Activated naive CD4-positive, alpha-beta T cell treated with anti-CD3 and anti-CD28 coated beads for 36 hours (primary cell): ENCODE measurements at places on chromosomes 13 and 19.

- DNase-seq, result peak; percentile 59
Observed at GRCh38 chr19:54178581-54179261, 5.8 kb upstream of the TMC4 start.

GRCh38 chr13:40920826-40921225 is 98.3 kb downstream of the ELF1 start:
- no peak for DNase-seq

- peak; percentile 82 for DNase-seq
Observed at GRCh38 chr13:51453207-51453958, 547 bp upstream of the INTS6 start.

DNA sequence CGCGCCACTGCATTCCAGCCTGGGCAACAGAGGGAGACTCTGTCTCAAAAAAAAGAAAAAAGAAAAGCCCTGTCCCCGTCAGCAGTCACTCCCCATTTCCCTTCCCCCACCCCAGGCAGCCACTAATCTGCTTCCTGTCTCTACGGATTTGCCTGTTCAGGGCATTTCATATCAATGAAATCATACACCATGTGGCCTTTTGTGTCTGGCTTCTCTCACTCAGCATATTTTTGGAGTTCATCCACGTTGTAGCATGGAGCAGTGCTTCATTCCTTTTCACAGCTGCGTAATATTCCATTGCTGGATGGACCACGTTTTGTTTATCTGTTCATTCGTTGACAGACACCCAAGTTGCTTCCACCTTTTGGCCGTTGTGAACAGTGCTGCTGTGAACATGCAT is 36.1 kb upstream of the KLF2 start:
- DNase-seq, result peak; percentile 35

- DNase-seq, result no peak
Observed at GRCh38 chr13:33186861-33187291, 98.7 kb downstream of the STARD13 start.

- DNase-seq, result no peak
Observed at GRCh38 chr13:44280456-44280855, 93.2 kb upstream of the SERP2 start.

DNA sequence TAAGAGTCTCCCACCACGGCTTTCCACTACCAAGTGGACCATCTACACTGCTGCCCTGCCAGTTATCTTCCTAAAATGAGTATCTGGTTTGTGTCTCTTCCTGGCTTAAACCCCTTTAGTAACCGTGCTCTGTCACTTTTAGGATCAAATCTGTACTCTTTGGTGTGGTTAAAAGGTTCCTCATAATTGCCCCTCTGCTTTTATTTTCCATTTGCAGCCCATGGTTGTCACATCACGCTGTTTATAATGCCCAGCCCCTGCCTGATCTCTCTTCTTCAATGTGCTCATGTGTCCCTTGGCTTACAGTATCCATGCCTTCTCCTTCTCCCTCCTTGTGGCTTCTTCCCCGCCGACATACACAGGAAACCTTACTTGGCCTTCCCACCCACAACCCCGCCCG is 100.1 kb downstream of the DGKH start:
- DNase-seq, result no peak

DNA sequence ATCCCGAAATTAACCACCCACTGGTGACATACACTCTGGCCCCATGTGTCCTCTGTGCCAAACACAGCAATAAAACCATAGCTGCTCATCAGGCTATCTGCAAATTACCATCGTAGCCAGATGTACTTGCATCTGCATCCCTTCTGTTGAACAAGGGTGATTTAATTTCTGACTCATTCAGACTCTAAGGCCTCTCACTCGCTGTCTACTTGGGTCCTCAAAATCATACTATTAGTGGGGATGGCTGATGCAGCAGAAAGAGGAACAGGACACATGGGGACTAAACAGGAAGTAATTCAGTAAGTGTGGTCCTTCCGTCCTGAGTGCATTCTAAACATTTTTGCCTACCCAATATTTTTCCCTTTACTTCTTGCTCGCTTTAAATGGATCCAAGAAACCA is 2275.0 kb upstream of the PCDH20 start:
- no peak for DNase-seq

- DNase-seq, result no peak
Observed at GRCh38 chr13:42924344-42924743, 67.7 kb downstream of the EPSTI1 start.

- no peak for DNase-seq
Observed at GRCh38 chr19:2663920-2664571, 38.4 kb downstream of the GNG7 start.

GRCh38 chr13:36275190-36276002 is 22.2 kb downstream of the CCDC169 start:
- DNase-seq, result peak; percentile 28

GRCh38 chr19:9535934-9536333 is 2.5 kb downstream of the ZNF426 start:
- no peak for DNase-seq

DNA sequence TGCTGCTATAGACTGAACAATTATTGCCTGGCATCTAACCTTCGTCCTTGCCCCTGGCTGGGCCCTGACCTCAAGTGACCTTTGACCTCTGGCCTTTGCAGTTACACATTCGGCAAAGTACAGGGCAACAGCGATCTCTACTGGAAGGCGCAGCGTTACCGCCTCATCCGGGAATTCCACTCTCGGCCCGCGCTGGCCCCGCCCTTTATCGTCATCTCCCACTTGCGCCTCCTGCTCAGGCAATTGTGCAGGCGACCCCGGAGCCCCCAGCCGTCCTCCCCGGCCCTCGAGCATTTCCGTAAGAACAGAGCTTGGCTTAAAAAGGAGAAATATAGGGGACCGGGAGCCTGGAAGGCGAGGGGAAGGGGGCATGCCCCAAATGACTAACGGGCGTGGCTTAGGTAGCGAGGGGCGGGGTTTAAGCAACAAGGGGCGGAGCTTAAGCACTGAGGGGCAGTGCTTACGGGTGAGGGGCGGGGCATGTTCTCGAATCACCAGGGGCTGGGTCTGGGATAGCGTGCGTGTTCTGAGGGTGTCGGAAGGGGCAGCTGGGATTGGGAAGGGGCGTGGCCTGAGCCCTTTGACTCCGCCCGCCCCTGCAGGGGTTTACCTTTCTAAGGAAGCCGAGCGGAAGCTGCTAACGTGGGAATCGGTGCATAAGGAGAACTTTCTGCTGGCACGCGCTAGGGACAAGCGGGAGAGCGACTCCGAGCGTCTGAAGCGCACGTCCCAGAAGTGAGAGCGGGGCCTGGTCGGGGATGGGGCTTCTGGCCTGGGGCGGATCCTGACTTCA is 52.7 kb downstream of the TRPM4 start:
- peak; percentile 55 for DNase-seq

DNA sequence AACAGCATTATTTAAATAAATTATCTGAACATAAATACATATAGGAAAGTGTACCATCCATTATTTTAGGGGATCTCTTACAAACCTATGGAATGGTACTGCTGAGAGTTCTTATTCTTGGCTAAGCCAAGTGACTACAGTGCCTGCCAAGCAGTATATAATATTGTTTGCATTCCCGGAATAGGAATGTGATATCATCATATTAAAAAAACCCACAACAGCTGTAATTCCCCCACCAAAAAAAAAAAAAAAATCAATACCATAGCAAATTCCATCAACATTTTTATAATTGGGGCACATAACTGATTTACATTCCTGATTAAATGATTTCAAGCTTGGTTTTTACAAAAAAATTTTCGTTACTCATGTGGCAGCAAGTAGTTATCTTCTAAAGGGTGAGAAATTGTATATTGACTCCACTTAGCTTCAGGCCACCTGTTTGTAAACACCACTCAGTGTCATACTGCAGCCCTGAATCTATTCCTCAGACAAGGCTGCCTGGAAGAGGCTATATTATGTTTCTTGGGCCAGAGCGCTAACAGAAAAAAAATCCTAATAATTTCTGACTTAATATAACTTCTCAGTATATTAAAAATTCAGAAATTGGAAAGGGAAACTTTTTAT is 278.1 kb downstream of the DNAJC15 start:
- DNase-seq, result no peak

DNA sequence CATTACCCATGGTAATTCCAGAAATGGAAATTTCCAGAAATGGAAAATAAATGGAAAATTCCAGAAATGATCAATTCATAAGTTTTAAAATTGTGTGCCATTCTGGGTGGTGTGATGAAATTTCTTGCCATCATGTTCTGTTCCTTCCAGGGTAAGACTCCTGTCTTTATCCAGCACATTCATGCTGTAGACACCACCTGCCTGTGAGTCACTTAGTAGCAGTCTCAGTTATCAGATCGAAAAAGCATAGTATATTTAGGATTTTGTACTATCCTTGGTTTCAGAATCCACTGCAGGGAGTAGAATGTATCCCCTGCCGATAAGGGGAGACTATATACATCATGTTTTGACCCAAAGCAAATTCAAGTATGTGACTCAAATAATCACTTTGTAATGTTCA is 26.7 kb upstream of the CSNK1A1L start:
- DNase-seq, result no peak

DNA sequence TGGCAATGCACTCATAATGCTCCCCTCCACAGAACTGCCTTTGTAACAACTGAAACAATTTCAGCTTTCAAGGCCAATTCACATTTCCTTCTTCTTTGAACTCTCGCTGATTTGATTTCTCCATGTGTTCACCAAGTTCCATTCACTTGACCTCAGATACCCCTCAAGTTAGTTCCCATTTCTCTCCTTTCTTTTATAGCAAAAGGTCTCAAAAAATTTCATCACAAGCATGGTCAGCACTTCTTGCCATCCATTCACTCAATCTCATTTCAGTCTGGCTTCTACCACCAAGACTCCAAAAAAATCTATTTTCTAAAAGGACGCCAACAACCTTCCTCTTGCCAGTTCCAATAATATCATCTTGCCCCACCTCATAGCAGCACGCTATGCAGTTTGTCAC is 135.7 kb downstream of the DIAPH3 start:
- no peak for DNase-seq

DNA sequence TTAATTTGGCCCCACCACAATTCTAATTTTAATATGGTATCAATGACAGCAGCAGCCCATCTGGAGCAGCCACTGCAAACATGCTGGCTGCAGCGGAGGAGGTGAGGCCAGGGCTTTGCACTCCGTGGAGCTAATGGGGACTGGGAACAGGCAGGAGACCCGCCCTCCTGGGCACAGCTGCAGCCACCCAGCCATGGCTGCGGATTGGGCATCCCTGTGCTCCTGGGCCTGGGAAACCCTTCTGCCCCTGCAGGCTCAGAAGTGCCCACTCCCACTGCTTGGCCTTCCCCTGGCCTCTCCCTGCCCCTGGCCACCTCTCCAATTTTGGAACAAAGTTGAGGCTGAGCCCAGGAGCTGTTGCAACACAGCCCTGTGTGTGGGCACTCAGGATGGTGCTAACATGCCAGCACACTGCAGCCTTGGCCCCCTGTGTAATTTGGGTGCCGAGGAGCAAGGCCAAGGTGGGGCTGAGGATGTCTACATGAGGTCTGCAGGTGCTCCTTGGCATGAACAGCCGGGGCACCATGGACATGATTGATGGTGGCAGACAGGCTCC is 123.6 kb downstream of the PCDH9 start:
- no peak for DNase-seq

GRCh38 chr13:96822895-96823294 is 171.4 kb downstream of the OXGR1 start:
- DNase-seq, result no peak

GRCh38 chr13:105519771-105520170 is 1015.7 kb downstream of the EFNB2 start:
- no peak for DNase-seq

DNA sequence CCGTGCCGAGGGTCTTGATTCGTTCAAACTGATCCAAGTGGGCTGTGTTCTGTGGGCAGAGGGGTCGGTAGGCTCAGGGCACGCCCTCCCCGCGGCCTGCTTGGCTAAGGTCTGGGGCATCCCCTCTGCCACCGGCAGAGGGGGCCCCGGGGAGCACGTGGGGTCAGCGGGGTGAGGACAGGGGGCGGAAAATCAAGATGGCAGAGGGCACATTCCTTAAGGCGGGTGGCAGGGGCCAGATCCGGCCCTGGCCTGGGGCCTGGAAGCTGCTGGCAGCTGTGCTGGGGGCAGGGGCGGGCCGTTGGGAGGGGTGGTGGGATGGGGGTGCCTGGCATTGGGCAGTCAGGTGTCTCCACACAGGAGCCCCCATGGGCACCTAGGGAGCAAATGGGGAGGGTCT is 10.7 kb downstream of the PRKACA start:
- DNase-seq, result no peak

DNA sequence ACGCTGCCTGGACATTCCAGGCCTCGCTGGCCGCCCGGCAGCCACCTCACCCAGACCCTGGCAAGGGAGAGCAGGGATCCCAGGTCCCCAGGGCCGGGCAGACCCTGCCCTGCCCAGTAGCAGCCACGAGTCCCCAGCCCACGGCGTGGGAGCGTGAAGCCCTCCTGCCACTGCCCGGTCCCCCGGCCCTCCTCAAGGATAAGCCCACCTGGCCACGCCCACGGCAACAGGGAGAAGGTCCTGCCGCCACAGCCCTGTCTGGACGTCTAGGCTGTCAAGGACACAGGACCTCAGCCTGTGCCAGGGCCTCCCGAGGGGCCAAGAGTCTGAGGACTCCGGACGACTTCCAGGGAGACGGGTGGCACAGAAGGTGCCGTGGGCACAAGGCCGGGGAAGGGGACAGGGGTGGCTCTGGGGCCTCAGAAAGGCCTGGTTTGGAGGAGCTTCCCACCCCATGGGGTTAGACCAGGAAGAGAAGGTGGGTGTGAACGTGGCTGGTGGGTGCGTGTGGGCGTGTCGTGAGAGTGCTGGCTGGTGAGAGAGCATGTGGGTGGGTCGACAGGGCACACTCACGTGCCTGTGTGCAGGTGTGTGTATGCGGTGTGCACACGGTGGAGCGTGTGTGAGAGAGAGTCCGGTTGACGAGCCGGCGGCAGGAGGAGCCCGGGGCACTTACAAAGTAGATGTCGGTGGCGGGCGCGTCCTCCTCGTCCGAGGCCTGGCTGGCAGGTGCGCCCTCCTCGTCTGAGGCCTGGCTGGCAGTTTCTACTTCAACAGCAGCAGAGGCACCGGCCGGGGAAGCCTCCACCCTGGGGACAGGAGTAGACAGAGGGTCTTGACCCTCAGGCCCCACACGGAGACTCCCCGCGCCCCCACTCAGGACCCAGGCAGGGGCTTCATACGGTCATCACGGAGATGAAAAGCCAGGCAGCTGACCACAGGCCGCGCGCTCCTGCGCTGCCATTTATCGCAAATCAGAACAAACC is 11.9 kb upstream of the CACTIN start:
- no peak for DNase-seq

DNA sequence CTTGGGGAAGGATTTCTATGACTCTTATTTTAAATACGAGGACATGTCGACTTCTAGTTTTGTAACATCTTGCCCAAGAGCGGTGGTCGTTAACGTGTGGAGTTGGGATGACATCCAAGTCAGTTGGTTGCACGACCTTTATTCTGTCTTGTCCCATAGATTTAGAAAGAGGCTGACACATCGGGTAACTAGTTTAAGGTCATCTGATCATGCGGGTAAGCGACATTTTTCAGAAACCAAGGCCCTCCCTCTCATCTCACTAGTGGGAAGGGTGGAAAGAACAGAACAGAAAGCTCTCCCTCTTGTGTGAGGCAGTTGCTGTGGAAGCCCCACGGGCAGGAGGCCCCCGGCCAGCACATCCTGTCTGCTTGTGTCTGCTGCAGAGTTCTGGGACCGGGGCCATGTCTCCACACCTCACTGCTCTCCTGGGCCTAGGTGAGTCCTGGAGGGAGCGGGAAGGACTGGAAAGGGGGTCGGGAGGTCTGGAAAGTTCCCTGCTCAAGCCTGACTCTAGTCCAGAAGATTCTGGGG is at the start of gene LAIR2:
Gene LAIR2, plus strand, starts transcription at position 314 of the 531 bp plus-strand sequence. Its CDS starts 88 bp downstream, at position 402.
- DNase-seq, result peak; percentile 46
